Natural killer cell (primary cell): ENCODE measurements at places on chromosomes 3 and 15. TPM values are rescaled to one million over a fixed set of nuclear protein-coding genes. Genes with fewer than 3 reads are reported as not detected.

Gene PARP15
- 198 TPM for total RNA-seq

Gene HIGD2B
- total RNA-seq = 0.88 TPM

Gene SLC22A14
- not detected for total RNA-seq

Gene NEO1
- 16.3 TPM for total RNA-seq

Gene TNNC1
- total RNA-seq = 1.1 TPM

Gene NUTM1
- not detected for total RNA-seq

Gene FAM43A
- 35.2 TPM for total RNA-seq

Gene SERINC4
- 0.18 TPM for total RNA-seq

Gene DPP8
- 51.7 TPM for total RNA-seq

Gene LRIG1
- total RNA-seq = 10.6 TPM

Gene SNURF
- total RNA-seq = 20.7 TPM

Gene REC114
- total RNA-seq = not detected

Gene PTPRG
- total RNA-seq = 2.5 TPM

Gene TICRR
- total RNA-seq = 0.14 TPM

Gene CCNB2
- total RNA-seq = 0.47 TPM

Gene DLEC1
- 7.5 TPM for total RNA-seq

Gene CSPG4
- total RNA-seq = 0.05 TPM

Gene NRG4
- total RNA-seq = not detected

Gene SLC24A5
- not detected for total RNA-seq

Gene IL5RA
- 12.4 TPM for total RNA-seq

Gene SCAMP5
- total RNA-seq = 0.54 TPM

Gene CCR1
- 3.8 TPM for total RNA-seq
